Stimulated activated CD4-positive, alpha-beta T cell treated with anti-CD3 and anti-CD28 coated beads, Interleukin-1b, Interleukin-23, amount 100 ng/mL, for 1 hour (primary cell): ENCODE measurements at places on chromosomes 12 and 14.

- DNase-seq, result no peak
Measured at GRCh38 chr12:69885658-69886057, 60.6 kb downstream of the MYRFL start.

- DNase-seq, result peak; percentile 45
Measured at GRCh38 chr14:92651106-92651757, 97.2 kb downstream of the LGMN start.

DNA sequence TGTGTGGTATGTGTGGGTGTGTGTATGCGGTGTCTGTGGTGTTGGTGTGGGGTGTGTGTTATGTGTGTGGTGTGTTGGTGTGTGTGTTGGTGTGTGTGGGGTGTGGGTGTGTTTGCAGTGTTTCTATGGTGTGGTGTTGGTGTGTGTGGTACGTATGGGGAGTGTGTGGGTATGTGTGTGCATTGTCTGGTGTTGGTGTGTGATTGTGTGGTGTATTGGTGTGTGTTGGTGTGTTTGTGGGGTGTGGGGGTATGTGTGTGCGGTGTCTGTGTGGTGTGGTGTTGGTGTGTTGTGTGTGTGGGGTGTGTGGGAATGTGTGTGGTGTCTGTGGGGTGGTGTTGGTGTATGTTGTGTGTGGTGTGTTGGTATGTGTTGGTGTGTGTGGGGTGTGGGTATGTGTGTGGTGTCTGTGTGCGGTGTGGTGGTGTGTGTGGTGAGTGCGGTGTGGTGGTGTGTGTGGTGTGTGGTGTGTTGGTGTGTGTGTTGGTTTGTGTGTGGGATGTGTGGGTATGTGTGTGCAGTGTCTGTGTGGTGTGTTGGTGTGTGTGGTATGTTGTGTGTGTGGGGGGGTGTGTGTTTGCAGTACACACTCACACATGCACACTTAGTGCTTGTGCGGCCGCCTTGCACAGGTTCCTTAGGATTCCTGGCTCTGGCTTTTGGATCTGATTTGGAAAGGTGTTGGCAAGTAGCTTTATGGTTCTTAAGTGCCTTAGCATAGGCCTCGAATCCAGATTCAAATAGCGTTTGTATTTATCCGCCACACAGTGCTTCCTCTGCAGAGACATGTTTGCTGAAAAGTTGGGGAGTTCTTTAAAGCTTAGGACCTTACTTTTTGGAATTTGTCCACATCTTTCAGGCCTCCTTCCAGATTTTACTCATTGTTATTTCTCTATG, 16.4 kb downstream of the MLXIP start:
- no peak for DNase-seq

GRCh38 chr14:30875788-30876053, 1.4 kb downstream of the COCH start:
- no peak for DNase-seq

- DNase-seq, result no peak
Measured at GRCh38 chr12:67148265-67148664, 120.9 kb upstream of the CAND1 start.

DNA sequence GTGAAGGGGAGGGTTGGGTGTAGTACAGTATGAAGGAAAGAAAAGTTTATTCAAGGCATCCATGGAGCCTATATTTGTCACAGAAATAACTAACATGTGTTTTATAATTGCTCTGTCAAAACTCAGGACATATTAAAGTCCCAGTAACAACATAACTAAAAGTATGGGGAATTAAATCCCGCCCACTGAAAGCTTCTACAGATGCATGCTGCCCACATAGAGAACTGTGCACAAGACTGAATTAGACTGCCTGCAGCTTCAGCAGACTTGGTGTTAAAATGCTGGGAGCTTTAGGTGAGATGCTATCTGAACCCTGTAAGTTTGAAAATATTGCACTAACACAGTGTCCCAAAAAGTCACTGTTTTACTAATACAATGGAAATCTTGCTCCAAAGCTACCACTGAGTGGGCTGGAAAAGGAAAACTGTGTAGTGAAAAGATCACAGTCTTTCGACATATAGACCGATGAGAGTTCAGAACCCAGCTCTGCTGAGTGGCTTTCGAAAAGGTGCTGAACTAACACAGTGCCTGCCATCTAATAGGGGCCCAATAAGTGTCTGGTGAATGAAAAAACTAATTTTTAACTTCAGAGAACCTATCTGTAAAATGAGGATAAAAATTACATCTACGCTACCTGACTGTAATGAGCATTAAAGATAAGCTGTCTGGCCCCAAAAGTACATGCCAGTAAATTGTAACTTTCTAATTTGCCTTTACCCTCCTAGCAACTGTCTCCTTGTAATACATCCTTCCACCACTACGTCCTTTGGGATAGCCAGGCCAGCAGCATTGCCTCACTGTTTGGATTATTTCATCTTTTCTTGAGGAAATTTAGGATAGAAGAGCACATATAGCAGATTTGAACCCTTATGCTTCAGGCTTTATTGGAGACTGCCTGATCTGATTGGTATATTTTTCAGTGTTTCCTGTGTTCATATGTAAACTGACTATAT, 237.6 kb downstream of the BCAT1 start:
- DNase-seq, result no peak

GRCh38 chr12:95385246-95386035, 88.5 kb upstream of the METAP2 start:
- DNase-seq, result no peak

DNA sequence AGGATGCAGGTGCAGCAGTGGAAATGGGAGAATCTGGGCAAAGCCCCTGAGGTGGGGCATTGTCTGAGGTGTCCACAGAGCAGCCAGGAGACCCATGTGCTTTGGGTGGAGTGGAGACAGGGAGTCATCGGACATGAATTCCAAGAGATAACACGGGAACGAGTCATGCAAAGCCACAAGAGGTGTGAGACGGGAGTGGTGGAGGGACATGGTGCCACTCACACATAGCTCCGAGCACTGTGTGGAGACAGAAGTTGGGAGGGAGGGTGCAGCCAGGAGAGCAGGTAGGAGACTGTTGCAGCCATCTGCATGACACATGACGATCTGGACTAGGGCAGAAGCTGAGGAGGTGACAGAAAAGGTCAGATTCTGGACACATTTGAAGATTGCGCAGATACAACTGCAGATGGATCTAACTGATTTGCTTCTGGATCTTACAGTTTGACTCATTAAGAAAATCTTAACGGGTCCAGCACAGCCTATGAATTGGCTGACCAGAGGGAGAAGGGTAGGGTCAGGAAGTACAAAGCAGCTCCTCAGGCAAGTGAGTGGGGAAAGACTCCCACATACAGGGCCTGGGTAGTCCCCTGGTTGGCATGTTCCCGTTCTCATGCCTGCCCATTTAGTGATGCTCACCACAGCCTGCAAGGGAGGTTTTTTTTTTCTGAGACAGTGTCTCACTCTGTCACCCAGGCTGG, 379.8 kb downstream of the FUT8 start:
- no peak for DNase-seq

GRCh38 chr12:106583242-106584103, 669 bp downstream of the RFX4 start:
- no peak for DNase-seq

DNA sequence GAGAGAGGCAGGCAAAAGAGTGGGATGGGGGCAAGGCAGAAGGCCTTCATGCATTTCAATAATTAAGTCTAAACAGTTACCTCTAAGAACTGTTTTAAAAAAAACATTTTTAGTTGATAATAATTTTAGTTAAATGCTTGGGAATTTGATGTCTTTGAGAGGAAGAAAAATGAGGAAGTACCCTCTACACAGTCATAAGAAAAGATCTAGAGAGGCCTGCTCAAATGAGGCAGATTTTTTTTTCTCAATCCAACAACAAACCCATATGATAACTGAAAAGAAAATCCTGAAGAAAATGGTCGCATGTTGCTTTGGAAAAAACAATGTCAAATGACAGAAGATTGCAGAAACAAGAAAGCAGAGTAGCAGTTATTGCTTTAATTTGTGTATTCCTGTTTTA, 25.6 kb downstream of the SINHCAF start:
- DNase-seq, result no peak

- no peak for DNase-seq
Measured at GRCh38 chr14:64012720-64013119, 159.9 kb downstream of the SYNE2 start.

GRCh38 chr14:77979666-77980351, 179.9 kb downstream of the ADCK1 start:
- DNase-seq, result no peak

- no peak for DNase-seq
Measured at GRCh38 chr14:75283833-75284563, 5.4 kb downstream of the FOS start.

GRCh38 chr14:47744155-47744554, 68.8 kb upstream of the MDGA2 start:
- no peak for DNase-seq

- no peak for DNase-seq
Measured at GRCh38 chr12:14970473-14970872, 2.4 kb upstream of the PDE6H start.

GRCh38 chr14:76391981-76392690, 16.2 kb downstream of the ESRRB start:
- no peak for DNase-seq

GRCh38 chr12:110165540-110166159, 41.5 kb downstream of the IFT81 start:
- DNase-seq, result no peak

DNA sequence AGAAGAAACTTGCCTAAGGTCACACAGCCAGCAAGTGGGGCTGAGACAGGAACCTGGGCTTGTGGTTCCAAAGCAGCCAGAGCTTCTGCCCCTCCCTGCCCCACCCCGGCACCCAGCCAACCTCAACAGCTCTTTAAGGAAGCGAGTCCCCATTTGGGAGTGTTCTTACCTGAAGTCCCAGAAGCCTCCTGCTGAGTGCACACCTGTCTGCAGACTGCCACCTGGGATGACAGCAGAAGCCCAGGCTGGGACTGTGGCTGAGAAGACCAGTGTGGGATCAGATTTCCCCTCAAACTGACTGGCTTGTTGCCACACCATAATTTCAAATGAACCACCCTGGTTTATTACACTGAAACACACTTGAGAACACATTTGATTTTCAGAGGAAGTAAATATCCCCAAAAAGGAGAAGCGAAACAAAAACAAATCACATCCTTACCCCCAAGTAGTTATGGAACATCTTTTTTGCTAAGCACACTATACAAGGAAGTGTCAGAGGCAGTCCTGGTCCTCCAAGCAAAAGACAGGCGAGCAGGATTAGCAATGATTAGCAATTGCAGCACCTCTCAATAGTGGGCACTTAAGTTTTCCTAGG, 6.3 kb upstream of the RIN3 start:
- no peak for DNase-seq

DNA sequence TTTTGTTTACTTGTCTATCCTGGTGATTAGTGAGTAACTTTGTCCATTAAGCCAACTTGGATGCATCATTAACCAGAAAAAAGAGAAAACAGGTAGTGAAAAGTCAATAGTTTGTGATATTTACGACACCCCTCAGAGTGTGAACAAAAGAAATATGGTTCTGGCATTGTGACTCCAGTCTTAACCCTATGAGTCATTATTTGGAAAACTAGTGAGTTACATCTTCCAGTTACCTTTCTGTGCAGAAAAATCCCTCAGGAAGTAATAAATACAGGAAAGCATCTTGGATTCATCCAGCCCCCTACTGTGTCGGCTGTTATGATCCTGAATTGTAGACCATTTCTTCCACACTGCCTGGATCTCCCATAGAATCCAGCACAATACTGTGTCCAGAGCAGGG, 379.1 kb downstream of the GALC start:
- DNase-seq, result no peak

DNA sequence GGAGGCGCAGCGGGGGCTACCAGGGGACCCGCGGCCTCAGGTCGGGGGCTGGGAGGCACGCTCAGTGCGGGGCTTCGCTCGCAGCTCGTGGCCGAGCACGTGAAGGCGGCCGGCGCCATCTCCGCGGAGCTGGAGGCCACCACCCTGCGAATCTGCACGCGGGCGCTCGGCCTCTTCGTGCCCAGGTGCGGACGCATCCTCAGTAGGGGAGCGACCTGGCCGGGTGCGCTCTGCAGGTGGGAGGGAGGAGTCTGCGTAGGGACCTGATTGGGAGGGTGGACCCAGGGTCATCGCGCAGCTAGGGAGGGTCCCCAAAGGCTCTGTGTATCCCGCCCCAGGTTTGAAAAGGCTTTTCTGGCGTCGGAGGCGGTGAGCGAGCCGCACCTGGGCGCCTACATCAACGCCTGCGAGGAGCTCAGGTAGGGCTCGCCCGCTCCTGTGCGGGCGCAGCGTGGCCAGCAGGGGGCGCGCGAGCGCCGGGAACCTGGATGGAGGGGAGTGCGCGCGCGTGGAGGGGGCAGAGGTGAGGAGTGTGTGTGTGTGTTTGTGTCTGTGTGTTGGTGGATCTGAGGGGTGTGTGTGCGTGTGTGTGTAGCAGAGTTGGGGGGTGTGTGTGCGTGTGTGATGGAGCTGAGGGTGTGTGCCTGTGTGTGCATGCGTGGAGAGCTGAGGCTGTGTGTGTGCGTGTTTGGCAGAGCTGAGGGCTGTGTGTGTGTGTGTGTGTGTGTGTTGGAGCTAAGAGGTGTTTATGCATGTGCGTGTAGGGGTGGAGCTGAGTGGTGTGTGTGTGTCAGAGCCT, 10.3 kb downstream of the EXOC3L4 start:
- peak; percentile 49 for DNase-seq

DNA sequence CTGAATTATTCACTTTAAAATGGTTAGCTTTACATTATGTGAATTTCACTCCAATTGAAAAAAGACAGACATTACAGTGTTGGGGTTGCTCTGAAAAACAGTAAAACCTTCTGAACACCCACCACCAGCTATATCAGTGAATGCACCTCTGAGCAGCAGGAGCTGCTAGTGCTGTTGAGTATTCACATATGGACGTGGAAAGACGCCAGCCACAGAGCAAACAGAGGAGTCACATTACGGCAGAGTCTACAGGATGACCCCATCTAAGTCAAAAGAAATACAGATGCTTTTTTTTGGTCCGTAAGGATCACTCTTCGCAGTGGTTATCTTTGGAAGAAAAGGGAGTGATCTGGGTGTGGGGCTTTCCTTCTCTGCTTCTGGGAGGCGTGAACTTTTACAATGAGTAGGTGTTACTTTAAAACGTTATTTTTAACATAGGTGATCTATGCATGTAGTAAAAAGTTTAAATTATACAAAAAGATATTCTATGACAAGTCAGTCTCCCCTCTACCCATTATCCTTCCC, 4.5 kb downstream of the HVCN1 start:
- no peak for DNase-seq

GRCh38 chr12:56317675-56318074, 1.9 kb upstream of the CNPY2 start:
- DNase-seq, result no peak

- DNase-seq, result no peak
Measured at GRCh38 chr14:57634335-57634734, 140.7 kb upstream of the CCDC198 start.

DNA sequence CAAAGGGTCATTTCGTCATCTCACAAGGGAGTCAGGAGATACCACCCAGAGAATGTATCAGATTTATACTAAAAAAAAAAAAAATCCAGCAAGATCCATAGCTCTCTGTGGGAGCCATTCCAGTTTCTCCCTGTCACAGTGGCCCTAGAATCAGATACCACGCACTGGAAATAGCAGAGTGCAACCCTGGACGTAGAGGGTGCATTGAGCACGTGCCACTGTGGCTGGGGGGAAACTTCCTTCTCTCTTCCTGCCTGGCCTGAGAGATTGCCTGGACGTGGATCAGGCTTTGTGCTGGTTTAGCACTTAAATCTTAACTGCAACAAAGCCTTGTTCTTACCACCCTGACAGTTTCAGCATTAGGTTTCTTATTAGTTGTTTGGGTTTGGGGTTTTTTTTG, 124.3 kb downstream of the FBXL14 start:
- DNase-seq, result no peak

- no peak for DNase-seq
Measured at GRCh38 chr14:85464135-85464895, 65.6 kb upstream of the FLRT2 start.
